Upper lobe of left lung (tissue), 6 donors: ENCODE measurements at places on chromosomes 2 and 18. TPM values are rescaled to one million over a fixed set of nuclear protein-coding genes. Genes with fewer than 3 reads are reported as not detected.
A peak's percentile ranks its signal among the peaks of the same experiment; 100 is the strongest.

RNF125 gene
- 5.2 TPM for total RNA-seq

DNA sequence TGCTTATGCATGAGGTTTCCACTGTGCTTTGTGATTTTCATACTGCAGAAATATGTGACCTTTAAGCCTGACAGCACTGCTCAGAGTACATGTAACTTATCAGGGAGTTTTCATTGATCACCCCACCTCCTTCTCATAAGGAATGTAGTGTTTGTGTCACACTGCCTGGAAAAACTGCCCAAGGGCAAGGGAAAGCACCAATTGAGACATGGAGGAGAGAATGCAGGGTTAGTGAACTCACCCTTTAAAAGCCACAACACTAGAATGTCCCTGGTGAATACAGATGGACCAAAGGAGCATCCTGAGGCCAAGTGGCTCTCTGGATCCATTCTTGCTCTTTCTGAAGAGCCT lies 147.2 kb upstream of the SPATS2L start:
- H3K4me3 ChIP-seq: no peak overlapping the region
- DNase-seq: no peak
- no peaks in the 10 kb centered on the region for H3K27me3 ChIP-seq
- H3K4me1 ChIP-seq: no peaks in the 10 kb centered on the region

GRCh38 chr2:885230-886071 lies 65.2 kb upstream of the SNTG2 start:
- H3K27me3 ChIP-seq: no peaks in the 10 kb centered on the region
- no peak overlapping the region for H3K4me3 ChIP-seq
- no peaks in the 10 kb centered on the region for H3K36me3 ChIP-seq
- no peak for DNase-seq
- H3K4me1 ChIP-seq: no peaks in the 10 kb centered on the region

DNA sequence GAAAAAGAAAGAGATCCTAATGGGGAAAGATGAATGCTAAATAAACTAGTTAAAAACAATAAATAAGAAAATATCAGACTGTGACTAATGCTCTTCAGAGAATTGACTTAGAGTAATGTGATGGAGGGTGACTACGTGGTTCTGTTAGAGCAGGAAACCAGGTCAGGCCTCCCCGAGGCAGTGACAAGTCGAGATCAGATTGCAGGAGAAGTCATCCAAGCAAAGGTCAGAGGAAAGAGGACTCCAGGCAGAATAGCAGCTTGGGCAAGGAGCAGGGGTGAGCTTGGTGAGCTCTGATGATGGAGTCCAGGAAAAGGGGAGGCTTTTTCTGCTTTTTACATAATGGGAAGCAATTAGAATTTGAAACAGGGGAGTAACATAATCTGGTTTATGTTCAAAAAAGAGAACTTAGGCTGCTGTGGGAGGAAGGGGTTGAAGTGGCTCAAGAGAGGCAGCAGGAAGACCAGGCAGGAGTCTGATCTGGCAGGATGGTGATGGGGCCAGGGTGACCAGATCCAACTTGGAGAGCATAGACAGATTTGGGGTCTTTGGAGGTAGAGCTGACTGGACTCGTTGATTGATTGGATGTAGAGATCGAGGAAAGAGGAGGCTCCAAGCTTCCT lies 27.3 kb upstream of the ITGB6 start:
- DNase-seq: no peak
- H3K27ac ChIP-seq: peak overlapping the region; percentile 69
- H3K27me3 ChIP-seq: no peaks in the 10 kb centered on the region
- no peak overlapping the region for H3K4me3 ChIP-seq
- no peaks in the 10 kb centered on the region for H3K36me3 ChIP-seq

- H3K4me3 ChIP-seq: no peak overlapping the region
- H3K36me3 ChIP-seq: no peaks in the 10 kb centered on the region
- no peaks in the 10 kb centered on the region for H3K27me3 ChIP-seq
These were observed 95.7 kb downstream of the MYCN start for GRCh38 chr2:16035747-16036745.
